ENCODE measurements at places on chromosomes 4 and X.
A peak's percentile ranks its signal among the peaks of the same experiment; 100 is the strongest.

GRCh38 chr4:12852338-12853307 is 631.5 kb downstream of the RAB28 start:
- peak; percentile 56 for DNase-seq

DNA sequence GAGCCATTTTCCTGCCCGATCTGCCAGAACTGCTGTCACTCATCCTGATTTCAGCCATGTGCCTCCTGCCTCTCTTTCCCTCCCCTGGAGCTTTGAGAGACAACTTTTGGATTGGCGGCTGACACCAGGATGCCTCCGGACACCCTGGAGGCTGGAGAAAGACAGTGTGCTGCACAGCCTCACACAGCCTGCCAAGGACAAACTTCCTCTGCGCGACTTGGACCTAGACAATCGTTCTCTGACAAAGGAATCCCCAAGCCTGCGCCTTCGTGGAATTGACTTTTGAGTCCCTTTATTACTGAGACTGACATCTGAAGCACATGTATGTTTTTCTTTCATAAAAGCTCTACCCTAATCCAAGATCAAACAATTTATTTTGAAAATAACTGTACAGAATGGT is 10.8 kb upstream of the LDB2 start:
- DNase-seq: peak; percentile 24

GRCh38 chr4:183746305-183747229 is 87.5 kb downstream of the TRAPPC11 start:
- DNase-seq: no peak

DNA sequence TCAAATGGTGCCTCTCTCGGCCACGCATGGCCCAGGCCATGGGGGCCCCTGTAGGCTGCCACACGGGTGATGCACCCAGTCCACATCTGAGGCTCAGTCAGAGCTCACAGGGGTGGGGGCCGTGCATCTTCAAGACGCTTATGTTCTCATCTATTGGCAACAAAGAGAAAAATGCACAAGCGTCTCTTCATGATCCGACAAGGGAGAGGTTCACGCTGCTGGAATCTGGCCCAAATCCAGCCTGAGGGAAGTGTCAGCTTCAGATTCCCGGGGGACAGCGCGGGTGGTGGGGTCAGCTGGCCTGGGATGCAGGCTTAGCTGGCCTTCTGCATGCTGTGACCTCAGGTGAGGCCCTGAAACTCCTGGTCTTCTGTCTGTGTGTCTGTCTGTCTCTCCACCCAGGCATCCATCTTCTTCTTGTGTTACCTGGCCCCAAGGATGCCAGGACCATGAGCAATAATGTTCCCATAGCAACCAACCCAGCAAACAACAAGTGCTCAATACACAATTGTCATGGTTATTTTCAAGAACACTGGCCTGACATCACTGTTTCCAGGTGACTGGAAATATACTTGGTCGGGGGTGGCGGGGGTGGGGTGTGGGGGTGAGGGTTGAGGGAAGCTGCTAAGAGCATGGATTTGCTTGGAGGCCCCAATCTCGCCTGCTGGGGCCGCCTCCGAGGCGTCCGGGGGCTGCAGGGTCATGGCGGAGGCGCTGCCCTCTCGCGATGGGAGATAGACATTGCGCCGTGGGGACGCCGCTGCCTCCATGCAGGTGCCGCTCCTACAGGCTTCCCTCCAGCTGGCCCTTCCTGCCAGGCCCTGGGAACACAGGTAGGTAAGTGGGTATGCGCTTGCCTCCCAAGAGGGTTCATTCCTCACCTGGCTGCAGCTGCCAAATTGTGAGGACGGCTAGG is 48.3 kb downstream of the ABLIM2 start:
- DNase-seq: no peak

- DNase-seq: peak; percentile 78
Measured at GRCh38 chr4:997375-998071, 4.3 kb upstream of the SLC26A1 start.

GRCh38 chr4:153232768-153233167 is 28.5 kb downstream of the TRIM2 start:
- DNase-seq: peak; percentile 27

DNA sequence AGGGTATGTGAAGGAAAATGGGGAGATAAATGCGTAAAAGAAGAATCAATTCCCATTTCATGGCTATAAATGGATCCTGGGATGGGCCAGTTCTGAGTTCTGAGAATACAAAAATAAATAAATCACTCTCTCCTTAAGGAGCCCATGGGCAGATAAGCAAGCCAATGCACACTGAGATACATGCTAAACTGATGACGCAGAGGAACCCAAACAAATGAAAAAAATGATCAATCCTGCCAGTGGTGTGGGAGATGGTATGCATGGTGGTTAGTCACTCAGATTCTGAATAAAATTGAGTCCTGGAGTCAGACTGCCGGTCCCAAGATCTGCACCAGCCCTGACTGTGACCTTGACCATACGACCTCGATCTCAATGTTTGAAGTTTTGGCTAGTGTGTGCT is 59.7 kb downstream of the NEIL3 start:
- DNase-seq: no peak

GRCh38 chrX:153778181-153778580 is 2.7 kb upstream of the SRPK3 start:
- DNase-seq: no peak

GRCh38 chrX:105758754-105759153 is 63.6 kb upstream of the NRK start:
- DNase-seq: no peak

- DNase-seq: peak; percentile 36
Measured at GRCh38 chrX:53184836-53185235, 40.2 kb downstream of the KDM5C start.

DNA sequence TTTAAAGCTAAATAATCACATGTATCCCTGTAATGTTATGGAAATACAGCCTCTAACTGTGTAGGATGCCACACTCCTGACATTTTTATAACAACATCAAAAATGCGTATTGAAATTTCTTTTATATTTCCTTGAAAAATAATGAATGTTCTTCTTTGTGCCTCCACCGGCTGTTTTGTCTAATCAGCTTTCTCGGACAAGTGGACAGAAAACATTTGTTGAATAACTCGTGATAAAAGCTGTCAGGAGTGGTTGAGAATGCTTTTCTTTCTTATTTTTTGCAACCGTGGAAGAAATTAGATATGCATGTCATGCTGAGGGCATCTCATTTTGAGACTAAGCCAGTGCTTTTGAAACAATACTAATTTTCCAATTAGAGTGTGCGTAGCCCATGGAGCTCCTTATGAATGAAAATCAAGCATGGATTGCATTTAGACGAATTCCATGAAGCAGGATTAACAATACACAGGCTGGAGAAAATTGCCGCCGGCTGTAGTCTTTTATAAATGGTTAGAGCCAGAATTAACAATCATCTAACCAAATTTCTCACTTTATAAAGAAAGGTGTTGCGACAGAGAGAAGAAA is 614.5 kb upstream of the LCORL start:
- no peak for DNase-seq

DNA sequence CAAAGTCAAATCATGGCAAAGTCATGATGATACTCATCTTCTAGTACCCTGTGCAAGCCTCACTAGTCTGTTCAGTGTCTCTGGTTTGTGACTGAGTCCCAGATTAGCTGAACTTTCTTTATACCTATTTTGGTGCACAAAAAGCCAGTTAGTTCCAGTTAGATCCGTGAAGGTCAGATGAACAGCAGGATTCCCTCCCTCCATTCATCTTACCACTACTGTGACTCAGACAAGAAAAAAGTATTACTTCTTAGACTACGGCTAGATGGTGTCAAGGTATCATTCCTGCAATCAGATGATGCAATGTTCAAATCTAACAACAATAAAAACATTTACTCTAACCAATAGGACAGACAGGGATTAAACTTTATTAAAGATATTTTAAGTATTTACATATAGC is 30.4 kb downstream of the ARHGEF6 start:
- no peak for DNase-seq

- DNase-seq: no peak
Measured at GRCh38 chr4:32206756-32207155, 1486.6 kb downstream of the PCDH7 start.

DNA sequence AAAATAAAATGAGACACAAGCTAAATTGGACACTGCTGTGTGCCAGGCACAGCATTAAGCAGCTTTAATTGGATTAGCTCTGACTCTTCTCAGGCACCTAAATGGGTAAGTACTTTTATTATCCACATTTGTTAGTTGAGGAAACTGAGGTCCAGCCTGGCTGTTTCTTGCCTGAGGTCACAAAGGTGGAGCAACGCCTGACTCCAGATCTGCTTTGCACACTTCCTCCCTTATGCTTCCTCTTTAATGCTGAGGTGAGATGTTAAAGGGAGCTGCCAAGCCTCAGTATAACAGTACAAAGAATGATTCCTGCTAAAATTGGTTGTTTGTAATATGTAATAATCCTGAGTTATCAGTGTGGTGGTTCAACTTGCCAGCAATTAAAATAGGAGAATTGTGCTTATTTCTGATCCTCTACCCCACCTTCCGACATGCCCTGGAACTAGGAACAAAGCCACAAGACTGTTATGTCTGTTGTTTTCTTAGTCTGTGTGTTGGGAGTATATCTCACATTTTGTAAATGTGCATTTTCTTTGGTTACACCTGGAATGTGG is 74.4 kb downstream of the AFF1 start:
- DNase-seq: no peak

DNA sequence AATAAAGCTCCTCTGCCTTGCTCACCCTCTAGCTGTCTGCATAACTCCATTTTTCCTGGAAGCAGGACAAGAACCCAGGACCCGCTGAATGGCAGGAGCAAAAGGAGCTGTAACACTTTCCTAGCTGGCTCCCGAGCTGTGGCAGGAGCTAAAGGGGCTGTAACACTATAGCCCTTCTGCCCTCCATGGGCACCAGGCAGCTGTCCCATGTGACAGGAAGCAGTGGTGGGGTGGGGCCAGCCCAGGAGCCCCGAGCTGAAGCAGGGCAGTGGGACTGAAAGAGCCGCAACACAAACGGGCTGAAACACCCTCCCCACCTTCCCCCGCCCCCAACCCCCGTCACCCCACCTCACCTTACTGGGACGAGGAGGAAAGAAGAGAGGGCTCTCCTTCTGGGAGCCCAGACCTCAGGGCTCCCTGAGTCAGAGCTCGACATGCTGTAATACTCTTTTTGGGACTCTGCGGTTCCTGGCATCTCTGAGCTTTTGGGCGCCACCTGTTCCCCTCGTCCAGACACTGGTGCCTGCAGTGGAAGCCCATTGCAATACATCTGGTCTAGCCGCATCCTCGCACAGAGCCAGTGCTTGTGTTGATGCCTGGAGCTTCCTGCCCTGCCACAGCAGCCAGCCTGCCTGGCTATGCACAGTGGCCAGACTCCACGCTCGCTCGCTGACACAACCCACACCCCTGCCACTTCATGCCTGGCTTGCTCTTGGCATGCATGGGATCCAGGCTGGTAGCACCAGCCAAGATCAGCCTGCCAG is 39.4 kb downstream of the PPM1K start:
- no peak for DNase-seq

- DNase-seq: no peak
Measured at GRCh38 chr4:184890499-184890898, 64.7 kb upstream of the ACSL1 start.

GRCh38 chr4:138305050-138305449 is 62.9 kb upstream of the SLC7A11 start:
- no peak for DNase-seq

DNA sequence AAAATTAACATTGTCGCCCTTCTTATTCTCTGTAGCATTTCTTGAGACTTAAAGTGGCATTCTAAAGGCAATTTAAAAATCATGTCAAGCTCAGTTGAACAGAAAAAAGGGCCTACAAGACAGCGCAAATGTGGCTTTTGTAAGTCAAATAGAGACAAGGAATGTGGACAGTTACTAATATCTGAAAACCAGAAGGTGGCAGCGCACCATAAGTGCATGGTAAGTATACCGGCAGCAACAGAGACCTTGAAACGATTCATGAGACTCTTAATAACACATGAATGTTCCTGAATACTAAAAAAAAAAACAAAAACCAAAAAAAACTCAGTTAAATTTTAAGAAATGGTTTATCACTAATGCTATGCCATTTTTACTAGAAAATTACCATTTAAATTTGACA is 82.4 kb upstream of the HPRT1 start:
- DNase-seq: peak; percentile 7

- DNase-seq: no peak
Measured at GRCh38 chr4:66887061-66887460, 658.2 kb downstream of the CENPC start.

GRCh38 chr4:35138449-35138848 is 1105.9 kb downstream of the ARAP2 start:
- no peak for DNase-seq

DNA sequence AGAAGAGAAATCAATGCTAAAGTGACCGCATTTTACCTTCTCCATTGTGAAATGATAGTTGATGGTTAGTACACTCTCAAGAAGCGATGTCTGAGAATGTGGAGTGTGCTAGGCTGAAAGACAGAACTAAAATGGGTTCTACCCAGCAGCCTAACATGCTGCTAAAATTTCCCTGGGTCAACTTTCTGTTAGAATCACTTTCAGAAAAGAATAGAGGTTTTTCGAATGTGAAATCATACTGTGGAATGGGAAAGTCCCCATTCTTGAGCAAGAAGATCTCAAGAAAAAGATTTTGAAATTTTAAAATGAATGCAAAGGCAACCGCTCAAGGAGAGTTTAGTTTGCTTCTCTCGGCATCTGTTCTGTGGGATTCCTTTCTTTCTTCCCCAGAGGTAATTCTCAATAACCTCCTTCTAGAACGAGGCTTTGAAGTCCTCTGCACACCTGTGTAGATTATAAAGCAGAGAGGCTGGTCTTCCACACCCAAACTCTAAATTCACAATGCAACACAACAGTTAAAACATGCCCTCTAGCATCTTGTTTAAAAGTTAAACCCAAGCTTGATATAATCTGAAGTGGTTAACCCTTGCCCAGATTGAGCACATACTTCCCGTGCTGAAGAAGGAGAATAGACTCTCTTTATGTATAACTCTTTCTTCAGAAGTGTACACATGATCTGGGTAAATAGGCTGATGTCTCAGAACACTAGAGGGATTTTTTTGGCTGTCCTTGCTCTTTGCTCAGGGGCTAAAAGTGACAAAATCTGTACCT is 208.7 kb upstream of the KLF3 start:
- DNase-seq: no peak

DNA sequence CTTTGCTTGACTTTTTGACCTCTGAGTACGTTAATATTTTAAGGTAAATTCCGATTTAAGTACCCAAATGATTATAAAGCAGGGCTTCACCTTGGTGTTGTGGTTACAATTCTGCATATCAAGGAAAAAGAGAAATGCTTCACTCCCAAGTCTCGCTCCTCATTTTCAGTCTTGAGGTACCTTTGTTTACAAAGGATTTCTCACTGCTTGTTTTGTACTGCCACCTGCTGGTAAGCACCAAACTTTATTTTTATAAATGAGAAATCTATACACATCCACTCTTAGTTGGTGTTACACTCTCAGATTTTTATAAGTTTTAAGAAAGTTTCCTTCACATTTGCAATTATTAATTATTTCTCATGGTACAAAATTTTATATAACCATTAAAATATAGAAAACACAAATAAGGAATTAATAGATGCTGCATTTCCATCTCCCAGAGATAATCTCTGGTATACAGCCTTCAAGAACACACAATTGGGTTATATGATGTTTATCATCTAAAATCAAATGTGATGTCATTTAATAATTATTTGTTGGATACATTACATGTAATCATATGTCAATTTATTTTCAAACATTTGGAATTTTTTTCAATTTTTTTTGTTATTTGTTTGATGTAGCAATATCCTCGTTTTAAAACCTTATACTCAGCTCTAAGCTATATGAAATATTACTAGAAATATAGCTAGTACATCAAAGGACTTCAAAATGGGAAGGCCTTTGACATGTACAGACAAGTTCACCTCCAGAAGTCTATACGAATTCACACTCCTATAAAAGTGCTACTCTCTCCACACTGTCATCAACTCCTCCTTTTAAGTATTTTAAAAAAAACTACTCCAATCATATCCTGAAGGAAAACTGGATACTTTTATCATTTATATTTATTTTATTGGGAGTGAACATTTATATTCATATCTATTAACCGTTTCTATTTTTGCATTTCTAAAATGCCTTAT is 179.9 kb downstream of the KCNIP4 start:
- DNase-seq: peak; percentile 25
